CD4-positive, alpha-beta T cell treated with Interleukin-17A for 1 hour (primary cell): ENCODE measurements at places on chromosomes 12 and 14.

DNA sequence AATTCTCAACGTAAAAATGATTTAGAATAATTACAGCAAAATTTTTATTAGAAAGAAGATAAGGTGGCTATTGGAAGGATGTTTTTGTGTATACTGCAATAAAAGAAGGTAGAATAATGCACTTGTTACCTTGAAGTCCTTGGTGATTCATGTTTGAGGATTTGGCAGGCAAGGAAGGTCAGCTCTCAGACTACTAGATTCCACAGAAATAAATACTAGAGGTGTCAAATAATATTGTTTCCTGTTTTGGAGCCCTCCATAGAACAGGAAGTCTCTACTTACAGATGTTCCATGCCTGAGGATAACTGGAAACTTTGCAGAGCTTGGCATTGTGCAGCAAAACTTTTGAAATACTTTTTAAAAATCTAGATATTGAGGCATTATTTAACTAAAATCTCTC, 284.3 kb upstream of the SYT1 start:
- no peak for DNase-seq

DNA sequence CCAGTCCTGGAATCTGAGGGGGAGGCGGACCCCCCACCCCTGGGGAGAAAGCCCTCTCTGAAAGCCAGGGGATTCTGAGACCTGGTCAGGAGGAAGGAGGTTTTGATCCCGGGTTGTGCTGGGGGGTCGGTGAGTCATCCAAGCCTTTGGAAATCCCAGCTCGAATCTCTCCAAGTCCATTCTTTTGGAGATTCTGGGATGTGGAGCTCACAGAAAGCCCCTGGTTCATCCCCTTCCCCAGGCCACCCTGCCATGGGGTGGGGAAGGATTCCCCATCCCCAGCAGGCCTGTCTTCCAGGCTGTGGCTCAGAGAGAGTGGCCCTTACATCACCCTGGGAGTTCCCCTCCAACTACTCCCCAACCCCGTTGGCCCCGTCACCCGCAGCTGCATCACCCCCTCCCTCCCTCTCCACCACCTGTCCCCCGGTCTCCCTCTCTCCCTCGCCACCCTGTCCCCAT, 14.3 kb downstream of the EXOC3L4 start:
- DNase-seq = no peak

DNA sequence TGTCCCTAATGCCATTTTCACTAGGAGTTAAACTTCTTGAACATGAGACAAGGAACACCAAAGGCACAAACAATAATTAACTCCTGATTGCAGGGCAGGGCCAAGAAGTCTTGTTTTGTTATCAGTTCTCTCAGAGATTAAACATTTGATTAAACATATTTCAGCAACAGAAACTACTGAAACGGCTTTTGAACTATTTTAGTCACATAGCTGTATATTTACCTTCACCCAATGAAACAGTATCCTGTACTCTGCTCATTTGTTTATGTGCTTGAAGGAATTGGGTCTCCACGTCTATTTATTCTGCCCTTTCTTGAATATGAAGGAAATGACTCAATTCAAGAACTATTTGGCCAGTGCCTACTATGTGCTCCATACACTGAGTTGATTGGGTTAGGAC, 51.3 kb upstream of the PTCSC3 start:
- no peak for DNase-seq

DNA sequence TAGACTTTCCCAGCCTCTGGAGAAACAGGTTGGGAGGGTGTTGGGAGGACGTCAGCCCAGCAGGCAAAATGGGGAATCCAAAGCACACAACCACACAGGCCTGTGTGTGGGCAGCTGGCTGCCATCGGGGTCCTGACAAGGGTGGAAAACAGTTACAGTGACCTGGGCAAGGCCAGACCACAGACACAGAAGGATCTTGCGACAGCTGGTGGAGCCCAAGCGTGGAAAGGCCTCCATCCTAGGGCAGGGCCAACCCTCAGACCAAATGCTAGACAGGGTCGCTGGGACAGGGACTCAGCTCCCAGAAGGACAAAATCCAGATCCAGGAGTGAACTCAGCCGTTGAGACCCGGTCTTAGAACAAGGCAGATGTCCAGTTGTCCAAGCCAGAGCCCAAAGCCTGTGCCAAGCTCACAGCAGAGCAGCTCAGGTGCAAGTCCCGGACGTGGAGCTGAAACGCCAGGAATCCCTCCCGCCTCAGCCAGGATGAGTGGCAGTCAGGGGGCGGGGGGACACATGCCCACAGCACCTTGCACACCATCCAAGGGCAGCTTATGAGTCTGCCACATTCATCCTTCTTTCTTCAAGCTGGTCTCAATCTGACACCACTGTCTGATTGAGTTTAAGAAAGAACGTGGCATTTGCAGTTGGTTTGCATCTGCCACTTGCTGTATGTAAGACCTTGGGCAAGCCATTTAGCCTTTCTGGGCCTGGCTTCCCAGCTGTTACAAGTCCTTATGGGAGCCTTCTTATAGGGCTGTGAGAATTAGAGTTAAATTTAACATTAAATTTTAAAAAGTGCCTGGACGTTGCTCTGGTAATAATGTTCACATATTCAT, 37.6 kb downstream of the DEGS2 start:
- no peak for DNase-seq

DNA sequence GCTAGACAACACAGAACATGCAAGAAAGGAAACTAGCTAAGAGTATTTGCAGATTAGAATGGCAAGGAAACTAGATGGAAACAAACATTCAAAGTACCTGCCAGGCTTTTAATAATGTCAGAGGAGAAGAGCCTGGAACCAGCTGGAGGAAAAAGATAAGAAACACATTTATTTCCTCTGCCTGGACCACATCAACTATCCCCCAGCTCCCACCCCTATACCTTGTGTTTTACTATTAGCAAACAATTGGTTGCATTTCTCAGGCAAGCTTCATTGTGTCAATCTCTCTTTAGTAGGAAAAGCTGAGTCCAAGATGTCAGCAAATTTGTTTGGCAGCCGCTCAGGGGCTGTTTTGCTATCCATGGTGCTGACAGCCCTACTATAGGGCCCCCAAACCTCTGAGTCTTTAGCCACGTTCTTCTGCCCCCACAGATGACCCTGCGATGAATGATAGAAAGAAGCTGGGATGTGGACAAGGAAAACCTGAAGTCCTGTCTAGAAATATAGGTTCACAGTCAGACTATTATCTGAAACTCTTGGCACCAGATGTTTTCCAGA, 11.6 kb upstream of the SYNDIG1L start:
- DNase-seq = no peak

DNA sequence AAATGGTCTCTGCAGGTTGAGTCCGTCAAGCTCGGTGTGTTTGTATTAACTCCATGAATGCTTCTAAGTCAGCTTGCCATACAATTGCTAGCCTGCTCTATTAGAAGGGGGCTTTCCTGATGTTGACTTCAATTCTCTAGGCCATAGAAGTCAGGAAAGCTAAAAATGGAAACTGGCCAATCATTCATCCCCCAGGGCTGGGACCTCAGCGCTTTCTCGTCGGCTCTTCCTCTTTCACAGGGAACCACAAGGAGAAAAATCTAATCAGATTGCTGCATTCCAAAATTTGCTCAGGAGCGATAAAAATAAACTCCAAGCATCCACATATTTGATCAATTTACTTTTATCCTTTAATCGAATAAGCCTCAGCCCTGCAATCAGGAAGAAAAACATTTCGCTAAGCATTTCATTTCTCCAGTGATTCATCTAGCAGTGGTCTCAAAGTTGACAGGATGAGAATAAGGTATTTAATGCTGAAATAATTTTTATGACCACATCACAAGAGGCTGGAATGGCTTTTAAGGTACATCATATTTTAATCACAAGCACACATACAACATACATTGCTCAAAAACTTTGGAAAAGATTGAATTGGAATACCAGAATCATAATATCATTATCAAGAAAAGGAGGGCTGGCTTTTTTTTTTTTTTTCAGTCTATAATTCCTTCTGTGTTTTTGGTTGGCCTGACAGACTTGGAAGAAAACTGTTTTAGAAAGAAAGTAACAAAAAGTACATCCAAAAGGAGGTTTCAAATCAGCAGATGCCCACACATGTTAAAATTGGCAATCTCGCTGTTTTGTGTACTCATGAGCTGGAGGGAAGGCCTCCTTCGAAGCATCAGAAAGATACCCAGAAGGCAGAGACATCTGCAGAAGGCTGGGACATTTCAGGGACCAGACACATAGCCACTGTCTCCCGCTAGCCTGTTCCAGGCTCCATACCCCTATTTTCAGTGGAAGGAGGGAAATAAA, 316.3 kb downstream of the NUAK1 start:
- no peak for DNase-seq

DNA sequence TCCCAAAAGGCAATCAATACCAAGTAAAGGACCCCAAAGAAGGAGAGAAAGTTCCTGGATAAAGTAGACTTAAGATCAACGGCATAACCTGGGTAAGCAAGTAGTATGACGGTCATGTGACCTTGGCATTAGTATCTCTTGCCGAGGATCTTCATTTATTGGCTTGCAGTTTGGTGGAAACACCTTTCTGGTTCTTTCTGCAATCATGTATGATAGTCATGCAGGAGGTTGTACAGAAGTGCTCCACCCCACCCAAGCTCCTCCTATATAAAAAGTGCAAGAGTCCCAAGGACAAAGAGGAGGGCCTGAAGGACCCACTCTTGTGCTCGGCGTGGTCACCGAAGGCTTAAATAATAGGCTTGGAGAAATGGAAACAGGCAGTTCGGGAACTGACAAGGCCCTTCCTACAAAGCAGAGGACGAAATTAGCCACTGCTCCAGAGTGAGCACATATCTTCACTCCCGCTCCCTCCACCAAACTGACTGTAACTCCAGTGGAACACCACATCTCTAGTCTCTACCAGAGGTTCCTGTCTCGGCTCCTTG, 750 bp downstream of the CS start:
- DNase-seq = peak; percentile 57

- no peak for DNase-seq
Observed at GRCh38 chr14:23153851-23154796, 29.3 kb downstream of the SLC7A8 start.

GRCh38 chr12:46547421-46548354, 175.1 kb upstream of the SLC38A2 start:
- DNase-seq = no peak

- DNase-seq = no peak
Observed at GRCh38 chr12:118727979-118728366, 253.4 kb upstream of the SRRM4 start.

GRCh38 chr12:9124383-9125031, 8.8 kb upstream of the A2M start:
- no peak for DNase-seq

- no peak for DNase-seq
Observed at GRCh38 chr12:99390707-99391106, 256.8 kb upstream of the GARIN6 start.

DNA sequence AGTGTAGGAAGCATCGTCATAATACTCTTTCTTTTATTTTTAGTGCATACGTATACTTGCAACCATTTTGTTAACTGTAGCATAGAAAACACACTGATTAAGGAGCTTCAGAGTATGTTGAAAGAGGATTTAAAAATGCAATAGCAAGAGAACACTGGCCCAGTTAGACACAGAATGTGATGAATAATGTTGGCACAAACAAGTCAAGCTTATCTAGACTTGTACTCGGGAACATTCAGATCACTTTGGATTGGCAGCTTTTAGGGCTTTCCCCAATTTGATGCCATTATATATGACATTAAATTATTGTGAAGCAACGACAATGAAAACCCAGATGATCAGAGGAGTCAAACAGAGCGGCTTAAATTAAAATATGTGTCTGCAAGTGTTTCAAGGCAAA, 468.1 kb downstream of the PRKD1 start:
- DNase-seq = no peak

DNA sequence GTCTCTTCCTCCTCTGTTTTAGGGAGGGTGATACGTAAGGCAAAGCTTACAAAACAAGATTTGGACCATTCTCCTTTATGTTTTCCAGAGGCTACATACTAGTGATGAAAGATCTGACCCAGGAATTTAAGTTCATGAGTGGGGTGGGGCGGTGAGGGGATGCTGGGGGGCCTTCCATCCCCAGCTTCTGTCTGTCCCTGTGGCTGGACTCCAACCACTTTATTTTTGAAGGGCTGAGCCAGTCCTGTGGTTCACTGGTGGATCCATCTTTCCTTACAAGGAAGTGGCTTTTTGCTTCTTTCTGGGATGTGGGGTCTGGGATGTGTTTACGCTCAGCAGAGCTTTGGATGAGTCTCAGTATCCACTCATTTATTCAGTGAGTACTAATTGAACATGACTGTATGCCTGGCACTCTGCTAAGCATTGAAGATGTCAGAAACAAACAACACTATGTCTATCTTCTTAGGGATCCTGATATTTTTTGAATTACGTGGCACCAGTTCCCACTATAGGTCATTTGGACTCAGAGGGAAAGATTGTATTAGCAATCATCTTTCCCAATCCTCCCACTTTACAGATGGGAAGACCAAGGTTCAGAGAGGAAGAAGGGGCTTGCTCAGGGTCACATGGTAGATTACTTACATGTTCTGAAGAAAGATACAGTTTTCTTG, 291.8 kb upstream of the TBX3 start:
- DNase-seq = no peak
